ENCODE measurements at places on chromosomes 16 and 17.

GRCh38 chr16:12881740-12882139, 19.7 kb upstream of the SHISA9 start:
- DNase-seq: no peak

DNA sequence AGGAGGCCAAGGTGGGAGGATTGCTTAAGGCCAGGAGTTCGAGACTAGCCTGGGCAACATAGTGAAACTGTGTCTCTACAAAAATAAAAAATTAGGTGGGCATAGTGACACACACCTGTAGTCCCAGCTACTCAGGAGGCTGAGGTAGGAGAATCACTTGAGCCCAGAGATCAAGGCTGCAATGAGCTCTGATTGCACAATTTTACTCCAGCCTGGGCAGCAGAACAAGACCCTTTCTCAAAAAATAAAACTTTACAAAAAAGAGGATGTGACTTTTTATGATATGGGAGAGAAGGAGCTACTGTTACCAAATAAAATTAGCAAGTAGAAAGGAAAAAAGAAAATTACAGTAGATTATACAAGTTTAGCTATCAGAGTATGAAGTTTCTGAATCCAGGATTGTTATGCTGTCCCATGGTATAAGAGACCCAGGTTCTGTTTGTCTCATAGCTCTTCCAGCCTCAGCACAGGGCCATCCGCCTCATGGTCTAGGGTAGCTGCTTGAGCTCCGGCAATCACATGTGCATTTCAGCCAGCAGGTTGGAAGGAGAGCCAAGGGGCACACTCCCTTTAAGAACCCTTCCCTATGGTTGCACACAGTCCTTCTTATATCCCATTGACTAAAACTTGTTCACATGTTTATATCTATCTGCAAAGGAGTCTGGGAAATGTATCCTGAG, 13.5 kb downstream of the EEF2K start:
- no peak for DNase-seq

DNA sequence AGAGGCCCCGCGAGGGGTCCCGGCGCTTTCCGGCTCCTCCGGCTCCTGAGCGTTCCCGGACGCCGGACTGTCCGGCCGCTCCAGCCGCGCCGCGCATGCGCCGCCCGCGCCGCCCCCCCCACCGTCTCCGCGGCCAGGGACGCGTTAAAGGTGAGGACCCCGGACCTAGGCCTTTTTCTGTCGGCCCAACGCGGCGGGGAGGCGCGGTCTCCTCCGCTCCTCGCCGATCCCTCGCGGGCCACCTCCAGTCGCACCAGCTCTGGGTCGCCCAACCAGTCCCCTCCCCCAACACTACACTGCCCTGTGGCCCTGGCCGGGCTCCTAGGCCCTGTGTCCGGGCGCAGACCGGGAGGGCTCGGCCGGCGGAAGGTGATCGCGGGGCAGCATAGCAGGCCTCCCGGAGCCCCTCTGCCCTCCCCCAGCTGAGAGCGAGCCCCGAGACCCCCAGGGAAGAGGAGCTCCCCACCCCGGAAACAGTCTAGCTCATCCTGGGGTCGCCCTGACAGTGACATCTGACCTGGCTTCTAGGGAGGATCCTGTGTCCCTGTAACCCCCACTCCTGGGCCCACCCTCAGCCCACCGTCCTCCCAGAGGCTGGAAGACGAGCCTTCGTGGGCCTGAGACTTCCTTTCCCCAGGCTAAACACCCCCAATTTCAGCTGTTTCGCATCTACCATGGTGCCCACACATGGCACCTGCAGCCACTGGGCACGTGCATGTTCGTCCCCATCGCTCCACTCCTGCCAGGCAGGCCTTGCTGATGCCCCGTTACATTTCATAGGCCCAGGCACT, 14.7 kb upstream of the BCAR1 start:
- DNase-seq: peak; percentile 87

GRCh38 chr17:48014595-48015111, 22.9 kb downstream of the COPZ2 start:
- no peak for DNase-seq

DNA sequence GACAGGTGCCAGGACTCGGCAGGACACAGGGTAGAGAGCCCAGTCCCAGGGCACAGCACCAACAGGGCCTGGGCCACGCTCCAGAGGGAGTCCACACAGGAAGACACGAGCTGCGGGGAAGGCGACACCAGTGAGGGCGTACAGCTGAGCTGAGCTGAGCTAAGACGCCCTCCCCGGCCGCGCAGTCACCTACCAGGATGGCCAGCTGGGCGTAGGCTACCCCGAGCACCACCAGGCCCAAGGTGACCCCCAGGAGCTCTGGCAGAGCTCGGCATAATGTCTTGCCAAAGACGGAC, 42.6 kb downstream of the TSC2 start:
- DNase-seq: no peak

DNA sequence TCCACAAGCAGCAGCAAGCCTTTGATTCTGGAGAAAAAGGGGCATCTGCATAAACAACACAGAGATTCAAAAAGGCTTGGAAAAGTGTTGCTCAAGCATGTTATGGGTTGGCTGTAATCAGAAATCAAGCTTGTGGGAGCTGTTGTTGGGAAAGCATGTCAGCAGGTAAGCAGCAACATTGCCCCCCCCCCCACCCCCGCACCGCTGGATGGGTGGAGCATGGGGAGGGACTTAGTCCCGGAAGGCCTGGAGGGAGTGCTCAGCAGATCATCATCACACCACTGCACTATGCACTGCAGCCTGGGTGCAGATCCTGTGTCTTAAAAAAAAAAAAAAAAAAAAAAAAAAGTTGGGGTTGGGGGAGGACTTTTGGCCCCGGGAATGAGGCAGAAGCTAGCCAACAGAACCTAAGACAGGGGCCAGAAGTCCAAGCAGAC, 16.8 kb upstream of the AKAP1 start:
- DNase-seq: no peak

DNA sequence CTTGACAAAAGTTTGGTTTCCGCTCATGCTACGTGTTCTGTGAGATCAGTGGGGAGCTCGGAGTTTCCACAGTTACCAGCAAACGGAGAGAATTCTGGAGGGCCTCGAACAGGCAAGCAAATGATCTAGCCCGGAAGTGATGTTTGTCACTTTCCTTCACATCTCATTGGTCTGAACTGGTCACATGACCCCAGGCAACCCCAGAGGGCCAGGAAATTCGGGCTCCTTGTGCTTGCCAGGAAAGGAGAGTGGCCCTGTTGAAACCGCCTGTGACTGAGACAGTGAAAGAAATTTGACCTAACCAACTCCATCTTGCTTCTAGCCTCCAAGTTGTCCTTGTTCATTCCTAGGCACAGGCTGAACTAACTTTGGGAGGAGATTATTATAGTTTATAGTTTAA, 23.0 kb downstream of the SPPL2C start:
- no peak for DNase-seq

- DNase-seq: no peak
Measured at GRCh38 chr16:56311208-56312027, 113.9 kb downstream of the AMFR start.

GRCh38 chr17:1398931-1399678, 917 bp downstream of the YWHAE start:
- DNase-seq: peak; percentile 56

GRCh38 chr17:16459855-16460550, 32.0 kb downstream of the LRRC75A start:
- no peak for DNase-seq

GRCh38 chr16:1020091-1020399, 38.5 kb downstream of the SOX8 start:
- DNase-seq: no peak

DNA sequence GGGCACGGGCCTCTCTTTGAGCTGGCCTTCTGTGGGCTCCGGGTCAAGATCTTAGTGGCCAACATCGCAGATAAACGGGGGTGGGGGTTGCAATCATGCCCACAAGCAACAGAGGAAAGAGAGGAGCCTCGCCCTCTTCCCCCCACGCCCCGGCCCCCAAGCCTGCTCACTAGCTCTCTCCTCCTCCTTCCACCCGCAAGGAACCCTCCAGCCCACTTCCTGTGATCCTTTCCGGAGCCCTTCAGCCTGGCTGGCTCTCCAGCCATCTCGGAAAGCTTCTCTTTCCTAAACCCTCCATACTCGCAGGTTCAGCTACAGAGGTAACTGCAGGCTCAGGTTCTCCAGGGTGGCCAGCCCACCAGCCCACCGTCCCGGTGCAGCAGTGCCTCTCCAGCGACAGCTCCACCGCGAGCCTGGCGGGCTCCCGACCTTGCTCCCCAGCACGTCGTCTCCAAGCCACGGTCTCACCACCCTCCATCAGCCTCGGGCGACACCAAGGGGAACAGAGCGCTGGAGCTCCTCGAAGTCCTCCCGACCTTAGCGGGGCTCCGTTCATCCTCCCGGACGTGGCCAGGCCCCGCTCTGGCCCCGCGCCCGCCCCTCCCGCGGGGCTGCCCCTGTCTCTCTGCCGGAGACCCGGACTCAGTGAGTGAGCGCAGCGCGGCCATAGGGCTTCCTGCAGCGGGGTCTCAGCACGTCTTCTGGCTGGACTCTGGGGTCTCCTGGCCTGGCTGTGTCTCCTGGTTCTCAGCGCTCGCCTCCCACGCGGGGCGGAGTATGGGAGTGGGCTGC, 12.9 kb upstream of the ODF4 start:
- DNase-seq: peak; percentile 32

DNA sequence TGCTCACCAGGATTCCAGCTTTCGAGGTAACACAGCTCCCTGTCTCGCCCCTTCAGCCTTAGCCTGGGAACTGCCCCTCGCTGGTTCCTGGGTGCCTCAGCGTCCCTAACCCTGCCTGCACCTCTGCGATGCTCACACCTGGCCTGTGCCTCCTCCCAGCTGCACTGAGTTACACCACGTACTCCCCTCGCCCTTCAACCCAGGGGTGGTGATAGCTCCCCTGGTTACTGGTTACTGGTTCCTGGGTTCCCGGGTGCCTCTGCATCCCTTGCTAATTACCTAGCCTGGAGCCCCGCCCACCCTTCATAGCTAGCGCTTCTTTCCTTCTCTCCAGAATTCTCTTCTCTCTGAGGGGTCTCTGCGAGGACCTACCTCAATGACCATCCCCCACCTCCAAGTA, 65.3 kb upstream of the PLCG2 start:
- no peak for DNase-seq

GRCh38 chr17:32865141-32865540, 11.8 kb downstream of the MYO1D start:
- no peak for DNase-seq

GRCh38 chr16:84268291-84269040, 26.2 kb upstream of the WFDC1 start:
- DNase-seq: no peak

DNA sequence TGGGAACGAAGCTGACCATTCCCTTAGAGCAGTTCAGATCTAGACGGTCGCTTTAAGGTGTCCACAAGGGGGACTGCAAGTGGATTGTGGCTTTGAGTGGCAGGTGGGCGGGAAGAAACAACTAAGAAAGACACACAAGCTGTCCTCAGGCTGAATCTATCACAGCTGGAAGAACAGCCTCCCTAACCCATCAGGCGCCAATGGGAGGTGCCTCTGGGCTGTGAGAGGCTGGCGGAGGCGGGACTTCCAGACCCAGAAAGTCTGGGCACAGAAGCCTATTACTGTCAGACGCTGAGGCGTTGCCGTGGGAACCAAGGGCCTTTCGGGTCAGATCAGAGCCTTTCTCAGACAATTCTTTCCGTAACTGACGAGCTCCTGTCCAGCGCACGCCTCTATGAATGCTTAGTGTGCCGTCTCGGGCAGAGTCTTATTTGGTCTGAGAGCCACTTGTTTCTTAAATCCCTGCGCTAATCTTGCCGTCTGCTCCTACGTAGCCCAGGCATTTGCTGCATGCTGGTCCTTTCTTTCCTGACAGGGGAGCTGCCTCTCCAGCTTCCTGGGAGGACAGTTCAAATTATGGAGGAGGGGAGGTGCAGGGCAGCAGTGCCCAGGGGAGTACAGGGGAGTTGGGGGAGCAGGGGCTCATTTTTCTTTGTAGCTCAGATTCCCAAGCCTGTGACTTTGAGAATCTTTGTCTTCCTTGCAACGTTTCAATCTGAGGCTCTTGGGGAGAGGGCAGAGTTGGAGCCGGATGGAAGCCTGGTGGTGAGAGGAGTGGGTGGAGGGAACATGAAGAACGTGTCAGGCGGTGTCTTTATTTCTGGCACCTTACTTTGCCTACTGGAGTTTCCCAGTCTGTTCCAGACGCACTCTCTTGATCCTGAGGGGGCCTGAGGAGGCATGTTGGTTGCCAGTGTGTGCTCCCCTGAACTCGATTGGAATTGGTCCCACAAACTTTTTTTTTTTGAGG, 618.7 kb downstream of the KCNJ18 start:
- no peak for DNase-seq

DNA sequence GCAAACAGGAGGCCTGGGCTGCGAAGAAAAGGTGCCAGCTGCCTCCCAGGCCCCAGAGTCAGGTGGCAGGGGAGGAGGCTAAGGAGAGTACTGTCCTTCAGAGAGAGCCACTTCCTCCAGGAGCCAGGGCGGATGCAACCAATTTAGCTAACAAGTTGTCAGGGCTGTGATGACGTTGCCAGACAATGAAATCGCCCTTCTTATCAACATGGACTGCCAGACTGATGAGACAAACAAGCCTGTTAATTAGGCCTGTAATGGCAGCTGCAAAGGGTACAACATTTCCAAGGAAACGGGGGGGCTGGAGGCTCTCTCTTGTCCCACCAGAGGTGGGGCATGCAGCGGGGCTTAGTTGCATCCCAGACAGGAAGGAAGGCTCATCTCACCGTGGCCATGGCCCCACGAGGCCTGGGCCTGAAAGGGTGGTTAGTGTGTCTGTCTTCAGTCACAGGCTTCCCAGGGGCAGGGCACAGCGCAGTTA, 111.8 kb downstream of the SDK2 start:
- DNase-seq: no peak

GRCh38 chr16:13931845-13932244, 11.9 kb downstream of the ERCC4 start:
- DNase-seq: no peak

GRCh38 chr16:11575223-11575589, 11.5 kb downstream of the LITAF start:
- DNase-seq: no peak

DNA sequence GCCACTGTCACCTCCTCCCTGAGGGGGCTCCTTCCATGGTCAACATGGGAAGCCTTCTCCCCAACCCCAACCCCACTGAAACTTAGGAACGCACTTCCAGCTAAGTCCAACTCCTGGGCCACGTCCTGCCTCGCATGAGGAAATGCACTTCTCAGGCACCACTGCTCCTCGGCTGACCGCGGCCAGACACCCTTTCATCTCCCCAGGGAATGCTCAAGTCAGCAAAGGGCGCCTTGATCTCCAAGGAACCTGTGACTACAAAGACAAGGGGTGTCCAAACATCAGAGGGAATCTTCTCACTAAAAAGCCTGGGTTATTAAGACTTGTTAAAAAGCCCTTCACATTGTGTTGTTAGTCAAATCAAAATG, 124.9 kb upstream of the HSBP1 start:
- DNase-seq: no peak

DNA sequence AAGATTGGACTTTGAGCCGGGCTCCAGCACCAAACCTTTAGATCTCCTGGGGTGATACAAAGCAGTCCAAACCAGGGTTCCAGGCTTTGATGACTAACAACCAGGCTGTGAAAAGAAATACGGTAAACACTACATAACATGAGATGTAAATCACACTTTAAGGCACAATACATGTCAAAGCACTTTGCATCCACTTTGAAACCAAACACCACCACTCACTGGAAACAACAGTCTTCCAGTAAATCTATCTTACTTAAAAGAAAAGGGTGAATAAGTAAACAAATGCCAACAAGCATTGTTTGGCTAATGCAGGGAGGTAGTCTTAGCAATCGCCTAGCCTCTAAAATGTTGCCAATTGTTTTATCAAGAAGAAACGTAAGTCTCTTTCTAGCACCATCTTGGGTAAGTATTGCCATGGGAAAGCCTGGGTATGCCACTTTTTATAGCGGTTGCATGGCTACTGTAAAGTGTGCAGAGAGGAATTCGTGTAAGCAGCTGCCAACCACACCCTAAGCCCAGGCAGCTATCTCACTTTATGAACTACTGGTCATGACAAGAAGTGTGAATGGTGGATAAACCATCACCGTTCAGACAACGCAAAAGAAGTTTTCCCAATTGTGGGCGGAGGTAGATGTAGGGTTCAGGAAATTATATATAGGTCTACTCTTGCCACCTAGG, 267.4 kb upstream of the PSMD7 start:
- no peak for DNase-seq
